A549 treated with dexamethasone at 1 μM for 4 hours (cell line): ENCODE measurements at places on chromosomes 7 and 10. TPM values are rescaled to one million over a fixed set of nuclear protein-coding genes. Genes with fewer than 3 reads are reported as not detected.

The SPDYE18 gene
- total RNA-seq, result 0.11 to 0.24 TPM (median 0.14 TPM) in 5 replicates

The BICC1 gene
- 17.0 to 24.6 TPM (median 21.3 TPM) in 5 replicates for total RNA-seq

The CRPPA gene
- 0.56 to 0.95 TPM (median 0.68 TPM) in 5 replicates for total RNA-seq

The SH3PXD2A gene
- 0.54 to 1.2 TPM (median 1.1 TPM) in 5 replicates for total RNA-seq

The GIMAP6 gene
- total RNA-seq, result not detected in 5 replicates

The SLC26A4 gene
- 0.02 to 0.11 TPM (median 0.06 TPM) in 5 replicates for total RNA-seq

The SUN1 gene
- 50.9 to 98.8 TPM (median 85.1 TPM) in 5 replicates for total RNA-seq

The VPS37D gene
- 3.1 to 5.0 TPM (median 4.5 TPM) in 5 replicates for total RNA-seq

The NME8 gene
- total RNA-seq, result not detected in 5 replicates

The TMEM213 gene
- not detected in 5 replicates for total RNA-seq

The C1QL3 gene
- total RNA-seq, result 0.05 TPM in 1 of 5 replicates, not detected in the others

The INA gene
- total RNA-seq, result 15.0 to 25.3 TPM (median 19.0 TPM) in 5 replicates

The CALY gene
- 0.30 to 0.52 TPM (median 0.46 TPM) in 5 replicates for total RNA-seq

The C7orf33 gene
- not detected in 5 replicates for total RNA-seq

The TMEM229A gene
- total RNA-seq, result not detected in 5 replicates

The RNF32 gene
- 0.70 to 2.1 TPM (median 1.5 TPM) in 5 replicates for total RNA-seq

The FBXW4 gene
- total RNA-seq, result 22.9 to 29.3 TPM (median 24.4 TPM) in 5 replicates

The CYP3A7 gene
- not detected in 5 replicates for total RNA-seq

The CXCL12 gene
- 0.03 to 0.22 TPM (median 0.14 TPM) in 5 replicates for total RNA-seq

The FGFR2 gene
- total RNA-seq, result 0.25 to 0.81 TPM (median 0.34 TPM) in 5 replicates

The GBX1 gene
- 0.09 to 0.22 TPM (median 0.13 TPM) in 4 of 5 replicates, not detected in the other for total RNA-seq

The DLG5 gene
- 30.5 to 46.8 TPM (median 43.4 TPM) in 5 replicates for total RNA-seq

The PLEKHS1 gene
- total RNA-seq, result 0.03 to 0.05 TPM (median 0.04 TPM) in 4 of 5 replicates, not detected in the other

The KCNH2 gene
- total RNA-seq, result 3.9 to 6.3 TPM (median 5.7 TPM) in 5 replicates

The TMEM178B gene
- 1.3 to 2.0 TPM (median 1.7 TPM) in 5 replicates for total RNA-seq

The BUB3 gene
- total RNA-seq, result 165 to 182 TPM (median 172 TPM) in 5 replicates

The GPR22 gene
- not detected in 5 replicates for total RNA-seq

The LOXL4 gene
- total RNA-seq, result 1.4 to 1.9 TPM (median 1.4 TPM) in 5 replicates

The TBX20 gene
- 1.4 to 3.6 TPM (median 3.1 TPM) in 5 replicates for total RNA-seq

The CYP2C19 gene
- 0.11 TPM in 1 of 5 replicates, not detected in the others for total RNA-seq

The SAP25 gene
- total RNA-seq, result 0.32 to 0.66 TPM (median 0.38 TPM) in 4 of 5 replicates, not detected in the other

The CCDC3 gene
- 0.71 to 1.4 TPM (median 1.1 TPM) in 5 replicates for total RNA-seq

The CDC123 gene
- 123 to 167 TPM (median 130 TPM) in 5 replicates for total RNA-seq

The LRRC61 gene
- 0.05 to 0.22 TPM (median 0.06 TPM) in 5 replicates for total RNA-seq

The ETV1 gene
- 1.6 to 2.4 TPM (median 2.3 TPM) in 5 replicates for total RNA-seq

The CYP2C8 gene
- not detected in 5 replicates for total RNA-seq

The KCP gene
- 0.07 to 0.22 TPM (median 0.15 TPM) in 5 replicates for total RNA-seq

The GRIFIN gene
- total RNA-seq, result not detected in 5 replicates

The TFPI2 gene
- 220 to 251 TPM (median 238 TPM) in 5 replicates for total RNA-seq

The PGAM2 gene
- not detected in 5 replicates for total RNA-seq

The LBX1 gene
- total RNA-seq, result not detected in 5 replicates

The AKR1C4 gene
- 0.14 to 0.40 TPM (median 0.25 TPM) in 5 replicates for total RNA-seq

The SLC18A3 gene
- total RNA-seq, result 0.04 to 0.06 TPM in 2 of 5 replicates, not detected in the others

The PYROXD2 gene
- 4.3 to 5.5 TPM (median 4.6 TPM) in 5 replicates for total RNA-seq

The PON1 gene
- total RNA-seq, result 0.64 to 0.88 TPM (median 0.73 TPM) in 5 replicates

The ANKRD22 gene
- total RNA-seq, result 0.25 to 0.41 TPM (median 0.29 TPM) in 5 replicates
